ENCODE measurements at places on chromosomes 2 and 18.

- no peak for DNase-seq
Measured at GRCh38 chr18:59300676-59301285, 17.7 kb downstream of the CPLX4 start.

DNA sequence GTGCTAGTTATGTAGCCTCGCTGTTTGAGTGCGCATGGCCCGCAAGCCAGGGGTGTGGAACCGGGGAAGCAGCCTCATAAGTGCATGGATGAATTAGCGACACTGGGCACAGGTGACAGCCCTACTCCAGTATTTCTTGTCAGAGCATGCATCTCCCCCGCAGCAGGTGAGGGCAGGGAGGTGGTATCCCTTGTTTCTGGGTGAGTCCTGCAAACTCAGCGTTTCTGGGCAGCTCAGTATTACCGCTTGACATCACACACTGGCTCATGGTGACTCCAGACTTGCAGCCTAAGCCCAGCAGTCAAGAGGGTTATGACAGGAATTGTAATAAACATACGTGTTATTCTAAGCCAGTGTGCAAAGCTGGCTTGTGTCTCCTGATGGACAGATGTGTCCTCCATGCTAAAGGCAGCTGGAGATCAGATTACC lies 2.5 kb downstream of the CABLES1 start:
- no peak for DNase-seq

GRCh38 chr18:7876354-7877104 lies 309.4 kb downstream of the PTPRM start:
- DNase-seq: no peak

- DNase-seq: no peak
Measured at GRCh38 chr2:226767056-226767813, 32.4 kb downstream of the IRS1 start.

GRCh38 chr2:6370753-6371551 lies 494.8 kb downstream of the CMPK2 start:
- DNase-seq: no peak

- peak; percentile 68 for DNase-seq
Measured at GRCh38 chr2:20576598-20577115, 74.2 kb downstream of the HS1BP3 start.

- DNase-seq: no peak
Measured at GRCh38 chr18:78376046-78376445, 603.6 kb upstream of the SALL3 start.

DNA sequence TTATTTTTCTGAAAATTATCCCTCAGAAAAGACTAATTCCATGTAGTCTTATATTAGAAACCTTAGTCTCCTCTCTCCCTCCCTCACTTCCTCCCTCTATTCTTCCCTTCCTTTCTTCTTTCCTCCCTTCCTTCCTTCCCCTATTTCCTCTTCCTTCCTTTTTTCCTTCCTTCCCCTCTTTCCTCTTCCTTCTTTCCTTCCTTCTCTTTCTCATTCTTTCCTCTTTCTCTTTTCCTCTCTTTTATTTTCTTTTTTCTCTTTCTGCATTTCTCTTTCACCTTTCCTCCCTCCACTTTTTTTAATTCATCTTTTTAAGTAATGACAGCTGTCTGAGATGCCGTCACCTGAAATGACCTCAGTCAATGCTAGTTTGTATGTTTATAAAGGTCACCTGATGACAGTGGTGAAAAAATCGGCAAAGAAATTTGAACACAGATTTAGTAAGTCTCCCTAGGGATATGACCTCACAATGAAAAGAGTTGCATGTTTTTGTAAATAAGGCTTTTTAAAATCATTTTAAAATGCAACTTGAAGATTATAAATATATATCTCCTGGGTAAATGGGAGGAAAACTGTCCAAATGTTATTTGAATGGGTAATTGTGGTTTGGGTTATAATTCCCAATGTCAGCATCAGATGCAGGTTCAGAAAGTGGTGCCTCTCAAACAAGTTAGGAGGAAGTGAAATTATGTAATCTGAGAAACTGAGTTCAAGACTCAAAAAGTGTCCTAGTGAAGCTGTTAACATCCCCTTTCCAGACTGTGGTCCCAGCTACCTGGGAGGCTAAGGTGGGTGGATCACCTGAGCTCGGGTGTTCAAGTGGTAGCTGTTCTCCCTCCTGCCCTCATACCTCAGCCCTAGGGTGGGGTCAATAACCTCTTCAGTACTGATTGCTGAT lies 90.3 kb upstream of the ST3GAL5 start:
- peak; percentile 49 for DNase-seq

DNA sequence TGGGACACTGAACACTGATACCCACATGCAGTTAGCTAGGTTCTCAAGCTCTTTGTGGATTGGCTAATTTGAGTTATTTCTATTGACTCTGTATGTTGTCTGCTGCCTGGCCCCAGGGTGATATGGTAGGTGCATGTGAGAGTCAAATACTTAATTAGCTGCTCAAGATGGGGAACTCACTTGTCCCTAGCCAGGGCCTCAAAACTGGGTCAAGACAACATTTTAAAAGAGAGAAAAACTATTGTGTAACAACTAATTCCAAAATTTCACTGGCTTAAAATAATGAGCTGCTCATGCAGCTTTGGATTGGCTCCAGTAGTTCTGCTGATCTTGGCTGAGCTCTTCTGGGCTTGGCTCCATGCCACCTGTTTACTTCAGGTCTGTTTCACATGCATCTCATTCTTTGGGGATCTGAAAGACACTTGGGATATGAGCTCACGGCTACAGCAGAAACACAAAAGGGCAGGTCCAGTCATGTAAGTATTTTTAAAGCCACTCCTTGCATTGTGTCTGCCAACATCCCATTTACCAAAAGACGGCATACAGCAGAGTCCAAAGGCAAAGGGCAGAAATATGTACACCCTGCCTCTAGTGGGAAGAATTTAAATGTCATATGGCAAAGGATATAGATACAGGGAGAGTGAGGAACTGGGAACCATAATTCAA lies 716.8 kb downstream of the SUCLG1 start:
- DNase-seq: no peak

- no peak for DNase-seq
Measured at GRCh38 chr2:175932675-175933074, 69.4 kb downstream of the LNPK start.

DNA sequence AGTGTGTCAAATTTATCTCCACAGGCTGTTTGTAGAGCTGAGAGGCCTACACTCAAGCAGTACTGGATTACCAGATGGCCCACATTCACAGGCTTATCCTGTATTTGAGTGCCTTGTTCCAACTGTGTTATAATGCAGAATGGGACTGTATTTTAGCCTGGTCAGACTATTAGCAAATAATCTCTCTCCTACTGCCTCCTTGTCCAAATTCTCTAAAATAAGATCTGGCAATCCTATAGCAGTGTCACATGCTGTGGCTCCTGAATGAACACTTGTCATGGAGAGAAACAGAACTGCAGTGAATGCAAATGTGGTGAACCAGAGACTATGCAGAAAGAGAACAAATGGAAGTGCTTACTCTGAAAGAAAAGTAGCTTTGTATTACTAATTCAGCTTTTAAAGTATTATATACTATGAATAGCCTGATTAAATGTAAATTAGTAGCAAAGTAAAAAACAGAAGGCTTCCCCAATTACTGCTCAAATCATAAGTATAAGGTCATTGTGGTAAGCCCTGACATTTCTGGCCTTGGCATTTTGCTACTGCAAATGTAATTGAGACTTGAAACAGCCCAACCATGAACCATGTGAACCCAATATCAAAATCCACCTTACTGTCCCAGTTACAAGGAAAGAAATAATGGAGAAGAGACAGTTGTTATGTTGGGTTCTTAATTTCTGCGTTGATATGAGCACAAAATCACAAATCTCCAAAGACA lies 80.0 kb downstream of the MAP4K3 start:
- DNase-seq: no peak

- peak; percentile 47 for DNase-seq
Measured at GRCh38 chr2:229416116-229416694, 145.1 kb upstream of the PID1 start.

DNA sequence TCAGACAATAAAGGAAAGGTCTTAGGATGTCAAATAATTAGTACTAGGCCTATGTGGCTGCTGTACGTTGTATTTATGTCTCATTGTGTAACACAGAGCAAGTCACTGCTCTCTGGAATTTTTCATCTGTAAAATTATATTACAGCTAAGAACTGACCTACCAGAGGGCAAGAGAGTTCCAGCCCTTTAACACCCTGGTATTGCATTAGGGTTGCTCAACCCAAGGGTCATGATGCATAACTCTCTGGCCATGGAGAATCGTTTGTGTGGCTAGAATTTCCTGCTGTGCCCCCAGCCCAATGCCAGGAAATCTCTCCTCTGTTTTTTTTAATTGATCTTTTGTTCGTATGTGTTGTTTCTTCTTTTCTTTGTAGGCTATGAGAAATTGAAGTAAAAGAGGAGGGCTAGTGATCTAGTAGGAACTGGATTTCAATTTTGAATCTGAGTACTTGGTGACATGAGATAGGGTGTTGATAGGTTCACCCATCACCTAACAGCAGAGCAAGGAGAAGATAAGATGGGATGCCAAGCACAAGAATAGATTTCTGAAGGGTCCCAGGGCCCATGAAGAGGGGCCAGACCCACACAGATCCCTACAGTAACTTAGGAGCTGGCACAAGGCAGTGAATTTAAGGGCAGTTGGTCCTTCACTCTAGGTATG lies 571.2 kb upstream of the TNP1 start:
- DNase-seq: no peak

DNA sequence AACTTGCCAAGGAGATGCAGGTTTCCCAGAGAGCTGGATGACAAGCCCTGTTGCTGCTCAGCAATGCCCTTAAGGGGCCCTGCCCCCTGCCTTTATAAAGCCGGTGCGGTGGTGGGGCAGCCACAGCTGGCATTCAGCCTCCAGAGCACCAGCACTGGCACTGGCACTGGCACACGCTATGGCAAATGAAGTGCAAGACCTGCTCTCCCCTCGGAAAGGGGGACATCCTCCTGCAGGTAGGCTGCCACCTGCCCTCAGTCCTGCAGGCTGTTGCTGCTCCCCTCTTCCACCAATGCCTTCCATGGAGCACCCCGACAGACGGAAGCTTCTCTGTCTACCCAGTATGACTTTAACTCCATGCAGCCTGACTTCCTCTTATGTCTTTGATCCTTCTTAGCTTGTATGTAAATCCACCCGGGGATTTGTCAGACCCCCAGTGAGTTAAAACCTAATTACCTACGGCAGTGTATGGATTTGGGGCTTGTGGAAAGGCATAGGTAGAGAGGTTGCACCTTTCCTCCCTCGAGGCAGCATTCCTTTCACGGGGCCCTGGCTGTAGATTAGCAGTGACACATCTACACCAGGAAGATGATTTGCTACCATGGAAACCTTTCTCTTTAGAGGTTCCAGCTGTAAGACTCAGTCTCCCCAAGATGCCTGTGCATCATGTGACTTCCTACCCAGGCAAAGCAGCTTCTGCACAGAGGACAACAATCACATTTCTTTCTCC lies at the start of gene DAPL1:
DAPL1 (plus strand) TSS at position 123 of the 730 bp plus-strand sequence; CDS start at position 179, 56 bp downstream.
- DNase-seq: no peak

GRCh38 chr18:52054324-52054723 lies 285.7 kb upstream of the DCC start:
- DNase-seq: no peak
